ENCODE measurements at places on chromosomes 16 and 17.

GRCh38 chr17:16286009-16286946 is 67.0 kb downstream of the CENPV start:
- DNase-seq, result peak; percentile 82

DNA sequence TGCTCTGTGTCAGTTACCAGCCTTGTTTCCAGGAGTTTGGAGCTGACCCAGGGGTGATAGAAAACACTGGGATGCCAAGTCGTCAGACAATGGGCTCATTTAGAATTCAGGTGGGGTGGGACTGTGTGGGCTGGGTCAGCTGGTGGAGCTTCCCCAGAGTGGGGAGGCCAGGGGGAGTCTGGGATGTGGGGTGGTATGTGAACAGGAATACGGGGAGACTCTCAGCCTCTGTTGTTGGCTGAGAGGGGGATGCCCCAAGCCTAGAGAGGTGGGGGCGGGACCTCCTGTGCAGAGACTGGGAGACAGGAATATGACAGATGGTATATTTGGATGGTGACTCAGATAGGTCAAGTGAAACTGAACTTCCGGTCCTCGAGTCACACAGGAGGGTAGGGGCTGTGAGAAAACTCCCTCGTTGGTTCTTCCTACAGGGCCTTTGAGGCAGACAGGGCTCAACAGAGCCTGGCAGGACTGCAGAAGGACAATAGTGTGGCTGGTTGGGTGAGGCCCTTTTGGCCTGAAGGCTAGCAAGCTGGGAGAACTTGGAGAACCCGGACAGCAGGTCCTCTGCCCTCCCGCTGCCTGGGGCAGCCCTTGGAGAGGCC is 23.7 kb downstream of the CDH1 start:
- DNase-seq, result no peak

GRCh38 chr16:25157271-25157875 is 45.8 kb downstream of the LCMT1 start:
- no peak for DNase-seq

GRCh38 chr17:3935140-3935542 is 18.9 kb upstream of the P2RX1 start:
- DNase-seq, result no peak

DNA sequence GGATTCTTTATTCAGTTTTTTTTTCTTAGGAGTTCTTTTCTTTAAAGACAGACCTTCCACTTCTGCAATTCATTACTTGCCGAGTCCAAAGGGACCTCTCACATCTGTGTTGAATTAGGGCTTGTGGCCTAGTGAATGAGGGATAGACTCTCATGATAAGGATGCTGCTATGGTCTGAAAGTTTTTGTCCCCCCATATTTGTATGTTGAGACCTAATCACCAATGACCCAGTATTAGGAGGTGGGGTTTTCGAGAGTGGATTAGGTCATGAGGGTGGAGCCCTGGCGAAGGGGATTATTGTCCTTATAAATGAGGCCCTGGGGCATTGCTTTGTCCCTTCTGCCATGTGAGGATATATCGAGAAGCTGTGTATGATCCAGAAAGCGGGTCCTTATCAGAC is 9.5 kb downstream of the KRT12 start:
- DNase-seq, result no peak

GRCh38 chr16:680625-680945 is 375 bp downstream of the STUB1 start:
- DNase-seq, result no peak

DNA sequence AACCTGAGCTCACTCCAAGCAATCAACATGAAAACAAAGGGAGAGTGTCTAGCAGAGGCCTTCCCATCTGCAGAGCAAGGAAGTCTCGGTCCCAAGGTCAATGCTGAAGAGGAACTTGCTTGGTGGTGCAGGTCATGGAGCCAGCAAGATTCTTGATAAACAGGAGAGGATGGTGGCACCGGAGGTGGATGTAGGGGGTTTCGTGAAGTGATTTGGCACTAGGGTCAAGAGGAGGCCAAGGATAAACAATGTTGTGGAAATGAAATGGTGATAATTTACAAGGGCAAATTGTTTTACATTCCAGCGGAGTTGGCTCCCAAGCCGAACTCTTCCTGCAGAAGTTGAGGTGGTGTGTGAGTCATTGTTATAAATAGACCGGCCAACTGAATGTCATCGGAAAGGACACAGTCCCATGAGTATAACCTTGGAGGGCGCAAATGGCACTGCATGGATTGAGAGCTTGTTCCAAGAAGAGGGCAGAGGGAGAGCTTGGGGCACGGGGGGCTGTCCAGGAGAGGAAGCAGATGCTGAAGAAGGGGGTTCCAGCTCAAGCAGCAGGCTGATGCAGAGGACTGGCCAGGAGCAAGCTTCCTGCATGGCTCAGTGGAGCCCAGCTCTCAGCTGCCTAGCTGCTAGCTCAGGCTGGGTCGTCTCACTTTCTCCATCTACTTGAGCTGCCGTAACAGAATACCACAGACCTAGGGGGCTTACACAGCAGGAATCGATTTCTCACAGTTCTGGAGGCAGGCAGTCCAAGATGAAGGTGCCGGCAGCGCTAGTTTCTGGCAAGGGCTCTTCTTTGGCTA is 136.6 kb downstream of the COPRS start:
- no peak for DNase-seq

DNA sequence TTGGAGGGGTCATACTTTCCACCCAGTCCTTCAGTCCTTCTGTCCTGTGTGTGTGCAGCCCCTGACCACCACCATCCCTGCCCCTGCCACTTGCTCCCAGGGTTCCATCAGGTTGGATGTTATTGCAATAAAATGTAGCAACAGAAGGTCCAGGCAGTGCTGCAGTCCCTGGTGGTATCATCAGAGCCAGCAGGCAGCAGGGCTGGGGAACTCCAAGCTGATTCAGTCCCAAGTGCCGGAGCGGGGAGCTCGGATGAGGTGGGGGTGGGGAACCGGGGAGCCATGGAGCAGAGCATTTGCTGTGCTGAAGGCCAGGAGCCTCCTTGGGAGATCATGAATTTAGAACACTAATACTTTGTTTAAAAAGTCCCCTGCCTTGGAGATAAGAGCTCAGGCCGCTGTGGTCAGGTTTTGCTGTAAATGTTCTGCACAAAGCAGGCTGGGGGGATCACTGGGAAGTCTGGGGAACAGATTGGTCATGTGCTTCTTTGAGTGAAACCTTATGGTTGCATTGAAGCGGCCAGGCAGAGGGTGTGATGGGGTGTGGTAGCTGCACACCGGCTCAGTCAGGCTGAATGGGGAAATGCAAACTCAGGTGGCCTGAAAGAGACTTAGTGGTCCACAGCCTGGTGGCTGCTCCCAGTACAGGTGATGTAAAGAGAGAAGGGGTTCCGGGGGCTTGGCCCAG is 225.9 kb downstream of the SEC14L1 start:
- no peak for DNase-seq

DNA sequence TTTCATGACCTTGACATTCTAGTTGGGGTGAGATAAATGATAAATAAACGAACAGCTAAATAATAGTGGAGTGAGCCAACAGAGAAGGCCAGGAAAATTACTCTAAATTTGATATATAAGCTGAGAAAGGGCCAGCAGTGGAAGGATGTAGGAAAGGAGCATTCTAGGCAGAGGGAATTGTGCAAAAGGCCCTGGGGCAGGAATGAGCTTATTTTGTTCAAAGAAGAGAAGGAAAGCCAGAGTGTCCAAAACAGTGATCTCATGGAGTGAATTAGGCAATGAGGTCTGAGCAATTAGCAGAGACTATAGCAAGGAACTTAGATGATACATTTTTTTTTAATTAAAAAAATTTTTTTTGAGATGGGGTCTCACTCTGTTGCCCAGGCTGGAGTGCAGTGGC is 43.3 kb upstream of the CLEC19A start:
- no peak for DNase-seq

- no peak for DNase-seq
Observed at GRCh38 chr17:80836971-80837481, 154.6 kb upstream of the CHMP6 start.

DNA sequence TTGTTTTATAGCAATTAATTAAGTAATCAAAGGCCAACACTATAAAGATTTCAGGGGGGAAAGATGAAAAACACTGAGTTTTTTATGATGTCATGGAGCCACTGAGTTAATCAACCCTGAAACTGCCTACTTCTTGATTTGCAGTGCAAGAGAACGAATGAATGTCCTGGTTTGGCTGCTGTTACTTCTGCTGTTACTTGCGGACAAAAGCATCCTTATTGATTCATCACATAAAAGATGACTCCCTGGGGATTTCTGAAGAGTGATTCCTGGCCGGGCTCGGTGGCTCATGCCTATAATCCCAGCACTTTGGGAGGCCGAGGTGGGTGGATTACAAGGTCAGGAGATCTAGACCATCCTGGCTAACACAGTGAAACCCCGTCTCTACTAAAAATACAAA is 10.9 kb upstream of the SPNS3 start:
- no peak for DNase-seq

- DNase-seq, result no peak
Observed at GRCh38 chr17:2517539-2517938, 5.9 kb upstream of the METTL16 start.

DNA sequence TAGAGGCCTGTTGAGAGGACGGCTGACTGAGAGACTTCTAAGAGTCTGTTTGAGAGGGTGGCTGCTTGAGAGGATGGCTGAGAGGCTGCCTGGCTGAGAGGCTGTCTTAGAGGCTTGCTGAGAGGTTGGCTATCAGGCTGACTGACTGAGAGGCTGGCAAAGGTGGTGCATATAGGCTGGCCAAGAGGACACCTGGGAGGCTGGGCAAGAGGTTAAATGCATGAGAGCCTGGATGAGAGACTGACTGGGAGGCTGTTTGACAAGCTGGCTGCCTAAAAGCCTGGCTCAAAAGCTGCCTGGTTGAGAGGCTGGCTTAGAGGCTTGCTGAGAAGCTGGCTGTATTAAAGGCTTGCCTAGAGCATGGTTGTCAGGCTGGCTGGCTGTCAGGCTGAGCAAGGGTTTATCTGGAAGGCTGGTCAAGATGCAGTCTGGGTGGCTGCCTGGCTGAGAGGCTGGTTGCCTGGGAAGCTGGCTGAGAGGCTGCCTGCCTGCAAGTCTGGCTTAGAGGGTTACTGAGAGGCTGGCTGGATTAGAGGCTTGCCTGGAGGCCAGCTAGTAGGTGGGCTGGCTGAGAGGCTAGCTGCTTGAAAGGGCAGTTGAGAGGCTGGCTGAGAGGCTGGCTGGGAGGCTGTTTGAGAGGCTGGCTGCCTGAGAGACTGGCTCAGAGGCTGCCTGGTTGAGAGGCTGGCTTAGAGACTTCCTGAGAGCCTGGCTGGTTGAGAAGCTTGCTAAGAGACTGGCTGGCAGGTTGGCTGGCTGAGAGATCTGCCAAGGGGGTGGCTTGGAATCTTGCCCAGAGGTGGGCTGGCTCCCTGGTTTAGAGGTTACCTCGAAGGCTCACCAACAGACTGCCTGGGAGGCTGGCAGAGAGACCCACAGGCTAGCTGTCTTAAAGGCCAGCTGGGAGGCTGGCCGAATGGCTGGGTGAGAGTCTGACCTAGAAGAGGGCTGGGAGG is 38.3 kb upstream of the ACSM2B start:
- no peak for DNase-seq

GRCh38 chr17:64632606-64633005 is 29.5 kb downstream of the SMURF2 start:
- DNase-seq, result no peak

DNA sequence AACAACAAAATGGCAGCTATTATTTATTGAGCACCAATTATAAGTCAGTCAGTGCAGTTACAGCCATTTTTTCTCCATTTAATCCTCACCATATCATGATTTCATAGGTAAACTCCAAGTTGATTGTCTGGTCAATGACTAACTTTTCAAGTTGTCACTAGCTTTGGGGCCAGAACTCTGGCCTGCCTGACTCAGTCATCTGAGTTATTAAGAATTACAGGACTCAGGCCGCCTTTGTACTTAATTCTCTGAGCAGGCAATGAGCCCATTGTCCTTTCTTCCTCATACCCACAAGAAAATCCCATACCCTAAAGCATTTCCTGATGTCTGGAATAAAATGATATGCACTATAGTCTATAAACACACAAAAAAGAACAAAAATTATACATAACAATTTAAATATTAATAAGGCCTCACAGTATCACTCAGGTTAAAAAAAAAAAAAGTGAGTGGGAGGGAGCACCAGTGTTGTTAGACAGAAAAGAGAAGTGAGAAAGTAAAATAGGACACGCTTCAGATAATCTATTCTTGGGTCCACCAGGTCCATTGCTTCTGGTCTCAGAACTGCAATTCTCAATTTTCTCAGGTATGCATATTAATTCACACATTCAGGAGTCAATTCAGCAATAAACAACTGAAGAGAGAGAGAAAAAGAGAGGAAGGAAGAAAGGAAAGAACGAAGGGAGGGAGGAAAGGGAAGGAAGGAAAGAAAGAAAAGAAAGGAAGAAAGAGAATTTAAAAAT is 70.2 kb downstream of the SPAG9 start:
- no peak for DNase-seq

DNA sequence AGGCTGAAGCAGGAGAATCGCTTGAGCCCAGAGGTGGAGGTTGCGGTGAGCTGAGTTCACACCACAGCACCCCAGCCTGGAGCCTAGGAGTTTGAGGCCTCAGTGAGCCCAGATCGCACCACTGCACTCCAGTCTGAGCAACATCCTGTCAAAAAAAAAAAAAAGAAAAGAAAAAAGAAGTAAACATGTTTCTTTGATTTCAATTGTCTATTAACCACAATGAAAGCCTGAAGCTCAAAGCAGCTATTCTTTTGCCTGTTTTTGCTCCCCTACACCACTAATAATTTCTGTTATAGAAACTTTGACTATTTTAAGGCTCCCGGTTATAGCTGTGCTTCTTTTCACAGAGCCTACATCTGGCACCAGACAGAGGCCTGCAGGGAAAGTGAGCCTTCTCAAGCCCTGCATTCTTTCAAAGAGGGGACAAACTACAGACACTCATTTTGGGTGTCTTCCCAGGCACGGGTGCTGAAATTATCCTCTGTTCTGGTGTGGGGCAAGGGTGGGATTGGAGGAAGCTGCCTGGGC is 14.2 kb upstream of the SLC52A1 start:
- no peak for DNase-seq

DNA sequence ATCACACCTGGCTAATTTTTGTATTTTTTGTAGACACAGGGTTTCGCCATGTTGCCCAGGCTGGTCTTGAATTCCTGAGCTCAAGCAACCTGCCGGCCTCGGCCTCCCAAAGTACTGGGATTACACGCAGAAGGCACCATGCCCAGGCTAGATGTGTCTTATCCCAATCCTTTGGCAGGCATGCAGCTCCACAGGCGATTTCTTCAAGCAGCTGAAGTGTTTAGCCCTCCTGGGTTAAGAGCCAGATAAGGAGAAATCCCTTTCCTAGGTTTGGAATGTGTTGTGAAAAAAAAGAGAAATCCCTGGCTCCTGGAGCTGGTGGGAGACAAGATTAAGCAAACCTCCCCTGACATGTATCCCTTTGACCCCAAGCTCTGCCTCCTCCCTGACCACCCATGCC is 2.1 kb upstream of the NHERF1 start:
- no peak for DNase-seq

- DNase-seq, result no peak
Observed at GRCh38 chr16:4378161-4378666, 6.6 kb downstream of the VASN start.

- no peak for DNase-seq
Observed at GRCh38 chr16:14489460-14489859, 140.6 kb downstream of the PARN start.

GRCh38 chr16:24490866-24491265 is 48.5 kb upstream of the RBBP6 start:
- no peak for DNase-seq

Measured in AML-193 (cell line).